ENCODE measurements at places on chromosomes 4 and X.

DNA sequence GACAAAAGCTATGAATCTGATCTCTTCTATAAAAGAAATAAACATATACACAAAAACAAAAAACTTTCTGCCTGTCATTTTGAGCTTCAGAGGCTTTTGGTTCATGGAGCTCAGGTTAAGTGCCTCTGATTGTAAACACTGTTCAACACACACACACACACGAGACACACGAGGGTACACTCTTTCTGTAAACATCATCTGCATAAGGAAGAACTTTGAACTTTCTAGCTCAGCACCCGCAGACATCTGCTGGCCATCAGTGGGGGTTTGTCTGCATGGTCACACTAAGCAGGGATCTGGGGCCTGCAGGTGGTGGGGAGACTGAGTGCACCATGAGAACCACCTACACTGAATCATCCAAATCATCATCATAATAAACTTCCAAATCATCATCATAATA lies 54.9 kb downstream of the STX18 start:
- no peak for DNase-seq

DNA sequence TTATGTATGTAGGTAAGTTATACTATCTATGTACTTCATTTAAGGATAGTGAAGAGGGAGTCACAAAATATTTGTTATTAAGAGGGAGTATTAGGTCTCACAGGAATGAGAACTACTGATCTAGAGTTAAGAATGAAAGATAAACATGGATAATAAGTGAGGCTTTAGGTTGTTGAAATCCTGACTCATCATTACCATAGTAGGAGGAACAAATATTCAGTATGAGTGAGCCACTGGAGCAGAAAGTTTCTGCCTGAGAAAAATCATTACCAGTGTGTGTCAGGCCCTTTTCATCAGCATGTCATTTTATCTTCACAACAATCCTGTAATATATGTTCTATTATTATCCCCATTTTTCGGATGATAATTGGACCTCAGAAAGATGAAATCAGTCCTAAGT lies 27.2 kb upstream of the IGSF1 start:
- no peak for DNase-seq

DNA sequence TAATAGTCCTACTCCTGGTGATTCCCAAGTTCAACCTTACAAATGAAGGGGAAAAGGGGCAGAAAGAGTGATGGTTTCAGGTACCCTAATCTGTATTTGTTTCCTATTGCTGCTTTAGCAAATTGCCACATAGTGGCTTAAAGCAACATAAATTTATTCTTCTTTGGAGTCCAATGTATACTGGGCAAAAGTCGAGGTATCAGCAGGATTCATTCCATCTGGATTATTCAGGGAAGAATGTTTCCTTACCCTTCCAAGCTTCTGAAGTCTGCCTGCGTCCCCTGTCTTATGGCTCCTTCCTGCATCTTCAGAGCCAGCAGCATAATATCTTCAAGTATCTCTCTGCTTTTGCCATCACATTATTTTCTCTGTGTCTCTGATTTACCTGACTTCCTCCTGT lies 10.3 kb upstream of the BST1 start:
- no peak for DNase-seq

GRCh38 chr4:16443504-16444088 lies 217.3 kb upstream of the TAPT1 start:
- DNase-seq, result no peak

DNA sequence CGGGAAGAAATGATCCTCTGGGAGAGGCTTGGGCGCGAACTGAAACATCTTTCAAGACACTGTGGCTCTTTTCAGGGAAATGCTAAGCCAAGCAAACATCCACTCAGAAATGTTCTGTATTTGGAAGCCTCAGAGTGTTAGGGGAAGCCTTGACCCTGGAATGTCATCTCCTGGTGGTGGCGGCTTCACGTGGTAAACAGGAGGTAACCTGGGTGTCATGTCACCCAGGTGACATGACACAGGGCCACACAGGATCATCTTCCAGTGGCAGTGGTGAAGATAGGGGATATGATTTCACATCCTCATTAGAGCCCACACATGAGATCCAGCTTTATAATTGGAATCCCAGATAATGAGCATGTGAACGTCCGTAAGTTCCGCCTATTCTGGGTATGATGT lies 140.0 kb downstream of the TBL1X start:
- no peak for DNase-seq

GRCh38 chr4:104795264-104795939 lies 300.7 kb upstream of the CXXC4 start:
- no peak for DNase-seq

- DNase-seq, result no peak
Observed at GRCh38 chr4:81116566-81116965, 86.1 kb downstream of the BMP3 start.

- DNase-seq, result no peak
Observed at GRCh38 chr4:112289407-112290253, 3.9 kb upstream of the TIFA start.

All from AG09309 (cell line).